ENCODE measurements at places on chromosomes 7 and 10.

GRCh38 chr10:86941991-86942421 is 15.4 kb downstream of the MMRN2 start:
- no peak for DNase-seq

- DNase-seq, result peak; percentile 64
Measured at GRCh38 chr7:31948029-31948428, 122.2 kb downstream of the PDE1C start.

DNA sequence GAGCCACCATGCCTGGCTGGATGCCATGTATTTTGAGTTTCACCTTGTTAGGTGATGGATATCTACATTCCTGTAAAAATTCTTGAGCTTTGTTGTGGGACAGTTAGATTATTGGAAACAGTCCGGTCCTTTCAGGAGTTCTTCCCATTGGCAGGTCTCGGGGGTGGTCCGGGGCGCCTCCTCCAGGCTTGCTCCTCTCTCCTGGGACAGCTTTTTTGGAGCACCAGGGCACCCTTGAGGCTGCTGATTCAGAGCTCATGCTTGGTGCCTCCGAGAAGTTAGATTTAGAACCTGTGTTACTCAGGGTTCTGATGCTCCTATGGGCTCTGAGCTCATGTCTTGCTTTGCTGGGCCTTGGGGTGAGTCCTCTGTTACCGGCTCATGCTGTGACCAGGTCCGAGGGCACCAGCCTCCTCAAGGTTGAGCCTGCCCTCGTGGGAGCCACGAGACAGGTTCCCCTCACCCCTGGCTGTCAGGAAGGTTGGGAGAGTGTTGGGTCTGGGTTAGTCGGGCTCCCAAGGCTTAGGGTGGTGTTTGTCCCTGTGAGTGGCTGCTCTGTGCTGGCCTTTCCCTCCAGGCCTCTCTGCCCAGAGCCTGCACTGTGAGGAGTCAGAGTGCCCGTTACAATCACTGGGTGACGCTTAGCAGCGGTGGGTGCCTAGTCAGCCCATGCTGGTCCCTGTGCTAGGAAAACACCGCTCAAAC is 6.0 kb downstream of the SPRN start:
- DNase-seq, result no peak

DNA sequence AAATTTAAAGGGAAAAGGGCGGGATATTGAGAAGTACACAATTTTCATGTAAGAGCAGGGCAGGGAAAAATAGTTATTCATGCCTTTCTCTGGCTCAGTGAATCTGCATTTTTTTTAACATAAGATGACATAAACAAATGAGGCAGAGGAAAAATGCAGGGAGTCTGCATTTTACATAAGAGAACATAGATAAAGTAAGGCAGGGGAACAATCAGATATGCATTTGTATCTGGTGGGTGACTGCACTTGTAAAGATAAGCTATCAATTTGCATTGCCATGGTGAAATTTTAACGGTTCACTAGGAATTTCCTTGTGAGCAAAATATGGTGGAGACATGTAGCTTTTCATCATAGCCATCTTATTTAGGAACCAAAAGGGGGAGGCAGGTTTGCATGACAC is 33.5 kb downstream of the ALOX5 start:
- DNase-seq, result no peak

DNA sequence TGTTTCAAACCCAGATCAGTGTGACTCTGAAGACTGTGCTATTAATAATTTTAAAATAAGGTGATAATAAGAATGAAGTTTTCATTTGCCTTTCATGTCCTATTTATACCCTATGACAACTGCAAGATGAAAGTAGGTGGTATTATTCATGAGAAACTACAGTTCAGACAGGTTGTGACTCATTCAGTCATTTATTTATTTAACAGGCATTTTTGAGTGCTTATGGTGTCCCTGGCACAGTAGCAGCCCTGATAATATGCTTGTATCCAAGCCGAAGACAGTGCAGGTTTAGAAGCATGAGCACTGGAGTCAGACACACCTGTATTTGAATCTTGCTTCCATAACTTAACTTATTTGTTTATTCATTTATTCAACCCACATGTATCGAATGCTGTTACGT is 87.1 kb downstream of the FZD1 start:
- no peak for DNase-seq

DNA sequence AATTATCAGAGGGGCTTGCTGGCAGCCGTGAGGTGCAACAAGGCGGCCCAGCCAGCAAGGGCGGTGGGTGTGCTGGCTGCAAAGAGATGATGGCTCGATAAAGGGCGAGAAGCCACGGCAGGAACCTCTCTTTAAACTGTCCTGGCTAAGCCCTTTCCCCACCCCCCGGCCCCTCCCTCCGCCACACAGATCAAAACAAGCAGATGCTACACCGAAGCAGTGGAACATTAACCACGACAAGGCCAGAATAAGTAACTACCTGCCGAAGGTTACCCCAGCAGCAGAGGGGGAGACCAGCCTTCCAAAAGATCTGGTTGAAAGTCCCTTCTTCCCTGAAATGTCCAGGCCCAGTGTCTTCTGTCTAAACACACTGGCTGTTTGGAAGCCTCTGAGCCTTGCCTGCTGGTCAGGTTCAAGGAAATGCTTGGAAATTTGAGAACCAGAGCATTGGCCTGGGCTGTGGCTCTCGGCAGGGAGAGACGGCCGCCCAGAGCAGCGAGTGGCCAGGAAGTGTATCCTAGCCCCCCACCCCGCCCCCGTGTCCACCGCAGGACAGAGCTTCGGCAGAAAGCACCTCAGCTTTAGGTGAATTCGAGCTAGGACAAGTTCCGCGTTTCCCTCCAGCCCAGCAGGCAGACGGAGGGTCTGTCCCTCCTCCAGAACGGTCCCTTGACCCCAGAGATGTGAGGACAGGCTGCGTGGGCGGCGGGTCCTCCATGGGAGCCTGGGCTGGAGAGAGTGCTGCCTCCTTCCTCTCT is 2.1 kb downstream of the FAM20C start:
- DNase-seq, result no peak

- no peak for DNase-seq
Measured at GRCh38 chr7:139718141-139718540, 59.7 kb downstream of the HIPK2 start.

- peak; percentile 83 for DNase-seq
Measured at GRCh38 chr7:104956753-104957450, 57.1 kb upstream of the KMT2E start.

GRCh38 chr7:36075561-36075960 is 77.5 kb upstream of the EEPD1 start:
- DNase-seq, result no peak

GRCh38 chr7:154350892-154351291 is 298.7 kb downstream of the DPP6 start:
- DNase-seq, result no peak

- DNase-seq, result no peak
Measured at GRCh38 chr10:25828475-25828874, 105.6 kb upstream of the MYO3A start.

DNA sequence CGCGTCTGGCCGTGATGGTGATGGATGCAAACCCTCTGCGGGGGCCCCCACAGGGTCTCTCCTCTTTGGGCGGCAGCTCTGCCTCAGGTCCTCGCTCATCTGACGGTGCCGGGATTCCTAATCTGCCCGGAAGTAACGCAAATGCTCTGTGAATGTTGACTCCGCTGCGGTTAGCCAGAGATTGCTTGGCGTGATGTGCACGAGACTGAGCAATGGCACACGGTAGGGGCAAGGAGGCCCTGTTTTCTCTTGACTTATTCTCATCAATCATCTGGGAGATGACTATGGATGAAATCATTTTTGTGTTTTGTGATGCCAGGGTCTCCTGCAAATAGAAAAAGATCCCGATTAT is 116.5 kb upstream of the ADAM12 start:
- no peak for DNase-seq

DNA sequence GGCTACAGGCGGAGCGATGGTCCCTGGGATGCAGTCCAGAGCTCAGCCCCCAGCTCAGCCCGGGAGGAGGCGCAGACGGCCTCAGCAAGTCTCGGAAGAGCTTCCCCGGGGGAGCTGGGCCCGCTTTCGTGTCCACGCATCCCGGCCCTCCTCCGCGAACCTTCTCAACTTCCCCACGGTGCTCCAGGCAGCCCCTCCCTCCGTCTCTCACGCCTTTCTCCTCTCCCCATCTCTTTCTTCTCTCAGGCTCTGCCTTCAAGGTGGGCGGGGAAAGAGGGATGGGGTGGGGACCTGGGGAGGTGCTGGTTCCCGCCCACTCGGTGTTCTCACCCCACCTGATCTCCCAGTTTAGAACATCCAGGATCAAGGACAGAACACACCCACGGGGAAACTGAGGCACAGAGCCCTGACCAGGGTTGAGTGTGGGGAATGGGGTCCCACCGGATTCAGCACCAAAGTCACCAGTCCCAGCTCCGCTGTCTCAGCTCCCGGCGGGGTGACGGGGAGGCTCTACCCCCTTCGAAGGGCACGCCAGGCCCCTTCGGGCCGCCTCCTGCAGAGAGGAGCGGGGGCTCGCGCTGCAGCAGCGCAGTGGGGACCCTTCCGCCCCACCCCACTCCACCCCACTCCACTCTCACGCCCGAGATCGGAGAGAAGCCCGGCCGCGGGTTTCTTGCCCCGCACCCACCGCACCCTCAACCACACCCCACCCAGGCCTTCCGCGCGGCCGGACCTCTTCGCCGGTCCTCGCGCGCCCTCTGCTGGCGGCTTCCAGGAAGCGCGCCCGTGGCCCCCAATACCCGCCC is 18.2 kb downstream of the POLL start:
- peak; percentile 57 for DNase-seq

- DNase-seq, result no peak
Measured at GRCh38 chr10:20202337-20202736, 386.1 kb downstream of the PLXDC2 start.

DNA sequence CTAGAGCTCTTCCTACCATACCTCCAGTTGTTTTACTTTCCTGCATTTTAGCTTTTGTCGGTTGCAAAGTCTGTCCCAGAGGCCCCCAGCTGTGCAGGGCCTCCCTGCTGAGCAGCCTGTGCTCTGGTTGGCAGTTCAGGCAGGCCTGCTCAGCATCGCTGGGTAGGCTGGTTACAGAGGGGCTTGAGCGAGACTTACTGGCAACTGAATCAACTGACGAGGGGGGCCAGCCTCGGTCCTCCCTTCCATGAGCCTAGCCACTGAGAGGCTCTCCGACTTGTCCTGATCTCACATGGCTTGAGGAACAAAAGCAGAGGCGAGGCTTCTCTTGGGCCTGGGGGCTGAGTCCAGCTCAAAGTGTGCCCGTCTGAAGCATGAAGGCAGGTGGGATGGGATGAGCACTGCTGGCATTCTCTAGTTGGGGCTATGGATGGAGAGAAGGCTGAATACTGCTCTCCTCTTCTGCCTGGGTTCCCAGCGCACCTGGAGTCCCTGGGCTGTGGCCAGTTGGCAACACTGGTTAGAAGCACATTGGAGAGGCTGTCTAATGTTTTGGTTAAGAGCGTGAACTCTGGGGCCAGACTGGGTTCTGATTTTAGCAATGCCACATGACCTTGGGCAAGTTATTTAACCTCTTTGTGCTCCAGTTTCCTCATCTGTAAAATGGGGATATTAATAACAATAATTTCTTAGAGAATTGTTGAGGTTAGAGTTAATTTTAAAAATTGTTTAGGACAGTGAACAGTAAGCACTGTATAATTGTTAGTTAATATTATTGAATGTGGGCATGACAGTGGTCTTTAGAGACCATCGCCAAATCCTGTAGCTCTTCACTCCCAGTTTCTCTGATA is 6.9 kb upstream of the SFRP5 start:
- no peak for DNase-seq

DNA sequence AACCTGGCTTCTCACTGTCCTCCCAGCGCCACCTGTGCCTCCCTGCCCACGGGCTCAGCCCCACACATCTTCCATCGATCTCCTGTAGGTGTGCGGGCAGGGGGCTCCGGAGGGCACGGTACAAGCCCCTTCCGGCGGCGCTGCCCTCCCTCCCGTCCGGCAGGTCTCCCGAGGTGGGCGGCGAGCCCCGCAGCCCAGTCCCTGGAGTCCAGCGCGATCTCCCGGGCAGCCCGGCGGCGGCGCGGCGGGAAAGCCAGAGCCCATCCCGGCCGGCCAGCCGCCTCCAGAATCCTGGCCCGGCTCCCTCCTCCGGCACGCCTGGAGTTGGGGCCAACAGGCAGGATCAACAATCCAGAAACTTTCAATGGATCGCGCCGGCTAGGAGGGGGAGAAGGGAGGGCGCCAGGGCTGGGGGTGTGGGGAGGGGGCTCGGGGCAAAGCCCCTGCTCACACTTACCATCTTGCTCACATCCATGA is 100.1 kb downstream of the HIP1 start:
- DNase-seq, result no peak

- no peak for DNase-seq
Measured at GRCh38 chr10:17427201-17427600, 27.2 kb downstream of the ST8SIA6 start.

DNA sequence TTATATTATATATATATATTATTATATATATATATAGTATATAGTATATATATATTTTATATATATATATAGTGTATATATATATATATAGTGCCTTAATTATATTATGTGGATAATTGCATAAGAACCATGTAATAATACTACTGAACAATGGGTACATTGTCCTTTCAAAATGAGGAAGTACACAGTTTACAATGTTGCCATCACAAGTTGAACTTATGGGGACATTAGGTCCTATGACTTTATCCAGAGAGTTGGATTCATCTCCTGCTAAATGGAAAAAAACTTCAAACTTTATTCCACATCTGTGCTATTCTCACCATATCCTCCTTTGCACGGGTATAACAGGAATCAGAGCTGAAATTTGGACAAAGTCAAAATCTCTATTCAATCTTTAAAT is 105.0 kb upstream of the AGR3 start:
- no peak for DNase-seq

GRCh38 chr10:24821986-24822385 is 98.3 kb upstream of the ARHGAP21 start:
- peak; percentile 11 for DNase-seq

- peak; percentile 35 for DNase-seq
Measured at GRCh38 chr7:32937344-32938174, 19.7 kb upstream of the FKBP9 start.
